NCI-H146 (cell line): ENCODE measurements at places on chromosomes 1 and 21.

DNA sequence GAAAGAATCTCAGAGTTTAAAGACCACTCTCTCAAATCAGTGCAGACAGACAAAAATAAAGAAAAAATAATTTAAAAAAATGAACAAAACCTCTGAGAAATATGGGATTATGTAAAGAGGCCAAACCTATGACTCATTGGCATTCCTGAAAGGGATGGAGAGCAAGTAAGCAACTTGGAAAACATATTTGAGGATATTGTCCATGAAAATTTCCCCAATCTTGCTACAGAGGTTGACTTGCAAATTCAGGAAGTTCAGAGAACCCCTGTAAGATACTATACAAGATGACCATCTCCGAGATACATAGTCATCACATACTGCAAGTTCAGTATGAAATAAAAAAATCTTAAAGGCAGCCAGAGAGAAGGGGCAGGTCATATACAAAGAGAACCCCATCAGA, 43.7 kb upstream of the IVNS1ABP start:
- DNase-seq: no peak

DNA sequence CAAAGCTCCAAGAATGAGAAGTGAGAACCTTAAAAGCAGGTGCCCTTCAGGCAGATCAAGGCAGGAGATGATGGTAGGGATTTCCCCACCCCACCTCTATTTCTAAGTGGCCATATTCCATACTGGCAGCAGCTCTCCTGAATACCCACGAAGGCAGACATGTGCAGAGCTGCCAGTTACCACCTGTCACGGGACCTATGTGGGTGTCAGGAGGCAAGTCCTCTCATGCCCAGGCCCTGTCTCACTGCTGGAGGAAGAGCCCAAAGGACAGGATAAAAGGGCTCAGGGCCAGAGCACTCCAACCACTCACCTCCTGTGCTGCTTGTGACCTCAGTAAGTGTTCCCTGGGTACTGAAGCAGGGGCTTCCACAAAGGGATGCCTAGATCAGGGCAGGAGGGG, 721 bp upstream of the LCE1B start:
- DNase-seq: no peak

DNA sequence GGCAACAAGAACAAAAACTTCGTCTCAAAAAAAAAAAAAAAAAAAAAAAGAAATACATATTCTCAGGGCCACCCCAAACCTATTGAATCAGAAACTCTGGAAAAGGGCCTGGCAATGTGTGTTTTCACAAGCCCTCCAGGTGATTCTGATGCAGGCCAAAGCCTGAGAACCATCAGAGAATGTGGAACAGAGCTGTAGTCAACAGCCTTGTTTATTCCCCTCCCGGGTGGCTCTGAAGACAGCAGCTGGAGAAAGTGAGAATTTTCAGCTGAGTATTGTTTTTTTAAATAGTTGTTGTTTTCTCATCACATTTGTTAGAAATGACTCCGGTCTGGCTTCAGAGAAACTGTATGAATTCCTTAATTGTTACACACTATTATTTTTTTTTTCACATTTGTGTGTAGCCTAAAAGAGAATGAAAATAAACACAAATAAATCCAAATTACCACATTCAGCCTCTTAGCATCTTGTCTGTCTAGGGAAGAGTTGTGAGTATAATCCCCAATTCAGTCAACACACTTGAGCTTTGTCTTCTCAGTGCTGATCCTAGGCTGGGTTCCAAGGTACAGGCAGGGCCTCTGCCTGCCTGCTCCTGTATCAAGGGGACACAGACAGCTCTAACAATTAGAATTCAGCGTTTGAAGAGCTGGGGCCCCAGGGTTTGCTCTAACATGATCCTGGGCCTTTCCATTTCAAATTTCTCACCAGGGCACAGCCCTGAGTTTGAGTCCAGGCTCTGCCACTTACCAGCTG, 6.6 kb upstream of the AZIN2 start:
- DNase-seq: no peak

GRCh38 chr1:170096806-170097340, 22.4 kb upstream of the KIFAP3 start:
- no peak for DNase-seq

DNA sequence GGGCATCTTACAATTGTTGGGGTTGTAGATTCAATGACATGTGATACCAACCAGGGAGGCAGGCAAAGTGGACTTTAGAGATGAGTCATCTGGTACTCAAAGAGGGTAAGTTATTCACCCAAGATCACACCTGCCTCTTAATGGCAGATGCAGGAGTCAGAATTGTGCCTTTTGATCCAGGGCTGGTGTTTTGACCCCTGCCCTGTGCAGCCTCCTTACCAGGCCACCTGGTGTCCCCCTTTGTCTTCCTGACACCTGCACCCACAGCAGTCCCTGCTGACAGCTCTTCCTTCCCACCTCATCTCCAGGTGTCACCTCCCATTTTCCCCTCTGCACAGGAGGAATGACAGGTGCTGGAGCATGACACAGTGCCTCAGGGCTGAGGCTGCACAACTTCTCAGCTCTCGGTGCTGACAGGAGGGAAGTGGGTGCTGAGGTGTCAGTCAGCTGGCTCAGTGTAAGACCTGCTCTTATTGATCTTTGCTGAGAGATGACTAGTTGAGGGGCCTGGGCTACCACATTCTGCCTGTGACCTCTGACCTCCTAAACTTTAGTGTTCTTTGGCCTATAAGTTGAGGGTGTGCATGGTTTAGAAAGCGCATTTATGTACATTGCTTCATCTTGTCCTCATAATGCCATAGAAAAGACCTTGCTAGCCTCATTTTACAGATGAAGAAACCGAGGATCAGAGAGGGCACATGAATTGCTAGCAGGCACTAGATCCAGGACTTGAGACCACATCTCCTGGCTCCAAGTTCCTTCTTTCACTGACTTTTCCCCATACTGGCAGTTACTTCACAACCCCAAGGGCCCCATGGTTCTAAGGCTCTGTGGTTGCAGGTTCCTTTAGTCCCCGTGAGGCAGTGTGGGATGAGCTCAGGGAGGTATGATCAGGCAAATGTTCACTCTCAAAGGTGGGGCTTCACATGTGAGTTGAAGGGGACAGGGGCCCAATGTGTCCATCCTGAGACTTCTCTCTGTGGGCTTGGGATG, 31.3 kb downstream of the CACNA1E start:
- DNase-seq: peak; percentile 100

GRCh38 chr1:121414905-121415304, 230.1 kb downstream of the SRGAP2C start:
- DNase-seq: no peak

DNA sequence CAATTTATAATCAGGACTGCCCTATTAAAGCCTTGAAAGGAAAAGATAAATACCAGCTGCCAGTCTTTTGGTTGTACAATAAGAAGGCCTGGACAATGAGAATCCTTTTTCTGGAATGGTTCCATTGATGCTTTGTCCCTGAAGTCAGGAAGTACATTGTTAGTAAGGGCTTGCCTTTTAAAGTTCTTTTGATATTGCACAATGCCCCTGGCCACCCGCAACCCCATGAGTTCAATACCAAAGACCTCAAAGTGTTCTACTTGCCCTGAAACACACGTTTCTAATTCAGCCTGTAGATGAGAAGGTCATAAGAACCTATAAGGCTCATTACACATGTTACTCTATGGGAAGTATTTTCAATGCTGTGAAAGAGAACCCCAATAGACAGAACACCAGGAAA, 112.1 kb downstream of the OLFM3 start:
- no peak for DNase-seq

GRCh38 chr1:4660917-4661594, 6.6 kb downstream of the AJAP1 start:
- DNase-seq: no peak

GRCh38 chr1:37362594-37363385, 111.6 kb upstream of the ZC3H12A start:
- DNase-seq: no peak

GRCh38 chr1:19698181-19698580, 33.5 kb downstream of the HTR6 start:
- no peak for DNase-seq

DNA sequence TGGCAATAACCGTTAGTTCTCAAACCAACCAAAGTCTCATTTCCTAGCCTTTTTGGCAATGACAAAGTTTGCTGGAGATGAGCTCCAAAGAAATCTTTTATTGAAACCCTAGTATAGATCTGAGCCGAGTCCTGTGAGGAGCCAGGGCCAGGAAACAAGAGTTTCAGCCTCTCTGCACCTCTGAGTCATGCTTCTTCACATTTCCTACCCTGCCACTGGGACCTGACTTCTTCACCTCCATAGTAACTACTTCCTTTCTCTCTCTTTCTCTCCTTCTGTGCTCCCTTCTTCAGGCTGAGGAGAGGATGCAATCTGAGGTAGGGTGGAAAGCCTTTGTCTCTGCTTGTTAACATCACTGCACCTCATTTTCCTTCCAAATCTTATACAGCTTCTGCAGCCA, 38.7 kb upstream of the IPO9 start:
- DNase-seq: no peak

DNA sequence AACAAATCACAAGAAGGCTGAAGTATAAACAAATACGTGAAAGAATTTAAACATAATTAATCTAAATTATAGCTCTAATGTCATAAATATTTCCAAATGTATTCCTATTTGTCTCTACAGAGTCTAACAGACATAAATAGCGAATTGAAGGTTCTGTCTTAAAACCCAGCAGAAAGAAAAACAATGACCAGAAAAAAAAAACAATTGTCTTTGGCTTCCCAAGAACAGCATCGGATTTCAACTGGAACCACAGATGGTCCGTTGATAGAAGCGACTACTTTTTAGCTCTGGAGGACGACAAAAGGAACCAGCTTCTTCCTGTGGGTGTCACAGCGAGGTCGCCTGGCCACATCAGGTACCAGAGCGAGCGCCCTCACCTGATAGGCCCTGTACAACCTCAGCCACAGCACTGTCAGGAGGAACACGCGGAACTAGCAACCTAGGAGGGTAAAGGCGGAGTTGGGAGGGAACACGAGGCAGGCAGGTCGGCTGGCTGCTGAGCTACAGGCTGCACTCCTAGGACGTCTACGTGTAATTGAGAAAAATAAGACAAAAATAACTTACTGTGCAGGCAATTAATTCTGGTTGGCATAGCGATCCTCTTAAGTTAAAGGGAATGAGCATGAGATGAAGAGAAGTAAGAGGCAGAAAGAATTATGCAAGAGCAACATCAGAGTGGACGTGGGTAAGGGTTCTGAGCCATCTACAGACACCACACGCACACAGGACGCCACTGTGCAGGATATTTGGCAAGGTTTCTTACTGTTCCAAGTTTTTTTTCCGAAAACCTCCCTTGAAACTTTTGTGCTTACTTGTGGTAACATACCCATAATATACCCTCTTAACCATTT, 16.7 kb upstream of the PRDM15 start:
- DNase-seq: no peak

DNA sequence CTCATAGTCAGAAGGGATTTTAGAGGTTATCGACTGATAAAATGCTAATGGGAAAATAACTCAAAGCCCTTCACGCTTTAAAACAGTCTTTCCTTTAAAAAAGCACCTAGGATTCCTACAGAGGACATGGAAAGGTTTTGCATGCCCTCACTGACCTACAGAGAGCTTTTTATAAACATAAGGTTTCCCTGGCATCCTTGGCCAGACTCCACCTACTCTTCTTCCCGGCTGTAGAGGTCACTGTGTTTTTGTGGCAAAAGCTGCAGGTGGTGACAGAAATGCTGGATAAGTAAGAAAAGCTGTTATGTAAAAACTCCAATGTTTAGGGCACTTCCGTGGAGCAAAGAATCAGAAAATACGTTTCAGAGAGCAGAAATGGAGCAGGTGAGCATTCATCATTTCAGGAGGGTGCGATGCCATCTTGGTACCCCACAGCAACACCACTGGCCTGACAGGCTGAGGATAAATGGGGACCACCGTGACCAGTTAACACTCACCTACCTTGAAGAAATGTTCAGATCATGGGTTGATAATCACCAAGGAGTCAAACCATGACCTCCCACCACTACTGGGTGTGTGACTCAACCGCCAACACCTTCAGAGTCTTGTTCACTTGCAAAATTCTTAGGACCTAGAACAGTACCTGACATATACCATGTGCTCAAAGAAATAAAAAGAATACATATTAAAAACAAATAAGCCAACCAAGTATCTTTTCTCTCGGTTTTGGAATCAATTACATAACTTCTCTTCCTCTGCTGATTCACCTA, 46.6 kb downstream of the SSBP3 start:
- DNase-seq: no peak

- no peak for DNase-seq
These were observed 135.4 kb downstream of the LMO4 start for GRCh38 chr1:87464022-87464490.

- peak; percentile 88 for DNase-seq
These were observed 12.1 kb downstream of the PLXNA2 start for GRCh38 chr1:208231881-208232661.

DNA sequence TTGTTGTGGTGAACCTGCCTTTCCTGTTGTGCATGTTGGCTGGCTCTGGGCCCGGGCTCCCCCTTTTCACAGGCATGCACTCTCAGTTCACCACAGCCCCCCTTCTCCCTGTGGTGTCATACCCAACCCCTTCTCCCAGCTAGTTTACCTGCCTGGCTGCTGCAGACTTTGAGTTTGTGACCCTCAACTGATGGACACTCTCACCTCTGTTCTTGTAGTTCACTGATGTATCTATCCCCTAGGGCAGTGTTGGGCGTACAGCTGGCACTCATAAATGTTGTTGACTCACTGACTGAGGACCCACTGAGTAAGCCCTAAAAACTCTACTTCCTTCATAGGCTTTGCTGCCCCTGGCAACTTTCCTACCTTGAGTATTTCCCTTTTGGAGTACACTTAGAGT, 54.9 kb downstream of the WDR64 start:
- no peak for DNase-seq

DNA sequence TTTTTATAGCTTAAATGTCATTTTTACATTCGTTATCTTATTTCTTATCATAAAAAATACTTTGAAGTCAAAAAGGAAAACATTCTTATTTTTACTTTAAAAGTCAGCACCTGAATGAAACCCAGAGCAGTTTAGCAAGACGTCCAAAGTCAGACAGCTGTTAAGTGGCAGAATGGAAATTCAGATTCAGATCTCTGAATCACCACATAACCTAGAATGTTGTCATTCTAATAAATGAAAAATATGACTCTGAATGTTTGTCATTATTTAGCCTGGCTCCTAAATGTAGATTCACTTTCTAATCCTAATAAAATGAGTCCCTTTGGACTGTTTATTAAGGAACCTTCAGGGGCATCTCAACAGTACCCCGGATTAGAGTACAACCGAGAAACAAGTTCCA, 75.2 kb upstream of the RGS7 start:
- no peak for DNase-seq

- peak; percentile 85 for DNase-seq
These were observed 13.0 kb upstream of the TMEM9 start for GRCh38 chr1:201167041-201167991.

- DNase-seq: no peak
These were observed 17.0 kb downstream of the CFAP126 start for GRCh38 chr1:161350671-161351070.

DNA sequence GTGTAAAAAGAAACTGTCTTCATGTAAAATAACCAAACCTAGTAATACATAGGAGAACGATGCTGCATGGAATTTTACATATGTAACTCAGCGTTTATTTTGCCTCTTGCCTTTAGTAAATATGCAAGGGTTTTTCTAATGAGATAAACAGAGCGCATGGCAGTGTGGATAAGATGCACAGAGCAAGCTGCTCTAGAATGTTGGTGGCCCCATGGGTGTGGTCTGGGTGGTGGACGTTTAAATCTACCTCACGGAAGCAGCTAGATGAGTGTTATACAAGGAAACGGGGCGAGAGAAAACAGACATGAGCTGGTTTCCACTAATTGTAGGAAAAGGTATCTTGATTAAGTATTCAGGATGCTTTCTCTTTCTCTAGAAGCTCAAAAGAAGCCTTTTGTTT, 205.9 kb downstream of the DSCAM start:
- DNase-seq: peak; percentile 12
